Stimulated activated CD4-positive, alpha-beta T cell treated with anti-CD3 and anti-CD28 coated beads, Interleukin-1b, Interleukin-23, amount 100 ng/mL, for 1 hour (primary cell): ENCODE measurements at places on chromosomes 2 and 18.

DNA sequence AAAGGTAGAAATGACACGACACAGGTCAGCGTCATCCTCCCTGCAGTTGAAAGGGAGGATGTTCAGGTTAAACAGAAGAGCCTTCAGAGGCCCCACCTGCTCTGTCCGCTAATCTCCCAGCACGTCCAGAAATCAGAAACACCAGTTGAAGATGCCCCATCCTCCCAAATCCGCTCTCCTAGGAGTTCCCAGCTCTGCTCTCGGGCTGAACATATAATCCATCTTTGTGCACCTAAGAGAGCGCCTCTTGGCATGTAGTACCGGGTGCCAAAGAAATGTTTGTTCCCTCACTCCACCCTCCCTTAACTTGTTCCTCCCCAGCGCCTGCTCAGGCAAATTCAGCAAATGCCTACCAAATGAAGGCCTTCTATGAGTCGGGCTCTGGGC is 145.2 kb upstream of the SMAD2 start:
- no peak for DNase-seq

GRCh38 chr2:149004836-149005235 is 33.7 kb upstream of the LYPD6B start:
- DNase-seq = no peak

- no peak for DNase-seq
These were observed 731.2 kb downstream of the TDRD15 start for GRCh38 chr2:21854938-21855337.

GRCh38 chr2:194867328-194867727 is 789.7 kb upstream of the SLC39A10 start:
- no peak for DNase-seq

- DNase-seq = no peak
These were observed 697 bp upstream of the SPATS2L start for GRCh38 chr2:200305797-200306195.

GRCh38 chr2:85770369-85770768 is 16.6 kb downstream of the ATOH8 start:
- no peak for DNase-seq

- DNase-seq = no peak
These were observed 273.8 kb downstream of the ZNF521 start for GRCh38 chr18:25077944-25078723.

DNA sequence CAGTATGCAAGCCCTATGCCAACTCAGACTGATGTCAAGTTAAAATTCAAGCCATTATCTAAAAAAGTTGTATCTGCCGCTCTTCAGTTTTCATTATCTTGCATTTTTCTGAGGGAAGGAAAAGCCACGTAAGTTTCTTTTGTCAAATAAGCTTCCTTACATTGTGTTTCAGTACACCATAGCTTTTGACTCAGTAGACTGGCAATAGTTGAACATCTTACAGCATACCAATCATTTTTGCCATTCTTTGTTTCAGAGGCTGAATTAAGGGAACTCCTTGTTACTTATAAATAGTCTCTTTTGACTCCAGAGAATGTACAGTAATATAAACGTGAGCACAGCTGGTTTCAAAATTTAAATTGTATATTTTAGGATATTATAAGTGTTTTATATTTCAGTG is 120.6 kb downstream of the EHBP1 start:
- DNase-seq = no peak

GRCh38 chr18:48741866-48742265 is 203.0 kb downstream of the CTIF start:
- DNase-seq = no peak

- no peak for DNase-seq
These were observed 42.9 kb upstream of the EML6 start for GRCh38 chr2:54680397-54681041.

GRCh38 chr2:137959166-137959565 is 5.1 kb upstream of the HNMT start:
- no peak for DNase-seq

GRCh38 chr2:72276356-72276755 is 128.7 kb upstream of the CYP26B1 start:
- DNase-seq = no peak
